ENCODE measurements at places on chromosomes 5 and 9.

GRCh38 chr5:96963267-96963666, 27.4 kb downstream of the LNPEP start:
- DNase-seq, result no peak

GRCh38 chr9:108963459-108964143, 29.4 kb downstream of the ABITRAM start:
- no peak for DNase-seq

GRCh38 chr5:7668161-7668560, 182.8 kb downstream of the CFAP90 start:
- DNase-seq, result no peak

GRCh38 chr5:93219641-93220145, 361.3 kb downstream of the NR2F1-AS1 start:
- no peak for DNase-seq

DNA sequence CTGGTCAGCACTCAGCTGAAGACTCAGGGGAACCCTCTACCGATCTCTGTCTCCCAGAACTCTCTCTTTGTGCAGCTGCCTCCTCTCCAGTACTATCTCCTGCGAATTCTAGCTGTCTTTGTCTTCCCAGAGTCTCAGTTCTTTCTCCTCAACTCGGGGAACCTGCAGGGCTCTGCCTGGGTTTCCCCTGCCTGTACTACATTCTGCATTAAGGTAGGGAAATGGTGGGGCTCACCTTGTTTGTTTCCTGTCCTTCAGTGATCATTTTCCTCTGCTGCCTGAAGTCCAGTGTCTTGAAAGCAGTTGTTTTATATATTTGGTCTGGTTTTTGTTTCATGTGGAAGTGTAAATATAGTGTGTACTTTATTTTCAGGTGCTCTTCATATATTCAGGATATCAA, 43.1 kb upstream of the IGFBPL1 start:
- no peak for DNase-seq

DNA sequence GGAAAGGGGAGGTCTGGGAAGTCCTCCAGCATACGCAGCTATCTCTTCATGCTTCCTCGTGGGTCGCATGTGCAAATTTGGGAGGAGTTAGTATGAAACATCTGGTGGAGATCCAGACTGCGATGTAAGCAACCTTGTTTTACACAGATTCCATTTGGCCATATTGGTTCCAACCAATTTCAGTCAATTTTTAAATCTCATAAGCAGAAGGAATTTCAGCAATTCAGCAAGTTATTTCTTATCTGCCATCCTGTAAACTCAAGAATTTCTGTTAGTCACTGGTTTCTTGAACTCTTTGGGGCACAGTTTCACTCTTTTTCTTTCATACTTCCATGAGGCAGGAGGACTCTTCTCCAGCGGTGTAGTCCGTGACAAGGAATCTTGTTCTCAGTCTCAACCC, 130.4 kb upstream of the CLINT1 start:
- DNase-seq, result no peak

DNA sequence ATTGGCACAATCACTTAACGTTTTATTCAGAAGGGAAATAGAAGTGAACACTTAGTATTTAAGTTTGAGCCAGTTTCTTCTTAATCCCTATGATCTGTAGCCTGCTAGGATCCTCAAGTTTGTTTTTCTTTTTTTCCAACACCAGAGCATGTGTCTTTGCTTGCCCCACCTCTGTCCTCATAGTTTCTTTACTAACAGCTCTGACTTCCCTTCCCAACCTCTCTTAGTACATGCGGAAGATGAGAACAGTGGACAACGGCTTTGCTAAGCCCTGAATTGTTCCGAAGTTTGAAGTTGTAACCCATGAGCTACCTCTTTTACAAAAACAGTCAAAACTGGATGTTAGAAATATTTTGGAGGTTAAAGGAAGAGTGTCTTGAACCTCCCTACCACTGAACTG, 61.7 kb upstream of the TAF11L2 start:
- DNase-seq, result no peak

DNA sequence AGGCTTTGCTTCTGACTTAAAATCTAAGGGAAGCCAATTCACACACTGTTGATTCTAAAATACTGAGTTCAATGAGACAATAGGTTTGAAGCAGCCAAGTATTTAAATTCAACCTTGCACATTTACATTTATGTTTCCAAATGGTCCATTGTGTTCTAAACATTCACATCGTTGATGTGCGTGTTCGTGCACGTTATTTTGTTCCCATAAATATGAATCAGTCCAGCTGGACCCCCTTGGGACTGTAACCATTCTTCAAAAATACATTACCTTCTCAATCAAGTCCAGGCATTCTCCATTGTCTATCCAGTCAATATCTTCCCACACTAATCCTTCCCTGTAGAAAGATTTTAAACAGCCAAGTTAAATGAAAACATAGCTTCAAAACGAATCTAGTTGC, 146.4 kb upstream of the RETREG1 start:
- no peak for DNase-seq

DNA sequence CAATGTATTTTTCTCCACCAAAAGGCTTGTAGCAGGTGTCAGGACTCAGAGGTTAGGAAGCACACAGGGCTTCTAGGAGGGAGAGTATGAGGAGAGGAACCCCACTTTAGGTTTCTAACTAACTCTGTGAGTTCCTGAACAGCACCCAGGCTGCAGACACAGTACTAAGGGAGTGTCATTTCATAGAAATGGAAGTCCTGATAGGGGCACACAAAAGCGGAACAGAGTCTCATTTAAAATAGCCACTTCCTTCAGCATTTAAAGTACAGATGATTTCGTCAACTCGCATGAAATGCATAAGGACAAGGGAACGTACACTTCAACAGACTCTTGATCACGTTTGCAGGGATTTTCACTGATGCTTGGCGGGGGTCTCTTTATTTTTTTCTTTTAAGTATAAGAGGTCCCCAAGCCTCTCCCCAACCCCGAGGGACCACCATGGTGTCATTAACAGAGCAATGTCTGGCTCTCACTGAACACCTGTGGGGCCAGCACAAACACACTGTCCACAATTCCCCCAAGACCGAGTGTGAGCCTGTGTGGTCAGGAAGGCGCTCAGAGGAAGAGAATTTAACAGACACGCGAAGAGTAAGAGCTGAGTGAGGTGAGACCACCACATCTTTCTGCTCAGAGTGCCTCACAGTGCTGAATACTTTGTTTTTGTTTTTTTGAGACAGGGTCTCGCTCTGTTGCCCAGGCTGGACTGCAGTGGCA, 82.3 kb downstream of the SECISBP2 start:
- no peak for DNase-seq

All from activated naive CD4-positive, alpha-beta T cell treated with anti-CD3 and anti-CD28 coated beads, Interleukin-2, amount 50 U/mL, for 16 hours (primary cell).